ENCODE measurements at places on chromosomes 7 and 10.
A peak's percentile ranks its signal among the peaks of the same experiment; 100 is the strongest.

DNA sequence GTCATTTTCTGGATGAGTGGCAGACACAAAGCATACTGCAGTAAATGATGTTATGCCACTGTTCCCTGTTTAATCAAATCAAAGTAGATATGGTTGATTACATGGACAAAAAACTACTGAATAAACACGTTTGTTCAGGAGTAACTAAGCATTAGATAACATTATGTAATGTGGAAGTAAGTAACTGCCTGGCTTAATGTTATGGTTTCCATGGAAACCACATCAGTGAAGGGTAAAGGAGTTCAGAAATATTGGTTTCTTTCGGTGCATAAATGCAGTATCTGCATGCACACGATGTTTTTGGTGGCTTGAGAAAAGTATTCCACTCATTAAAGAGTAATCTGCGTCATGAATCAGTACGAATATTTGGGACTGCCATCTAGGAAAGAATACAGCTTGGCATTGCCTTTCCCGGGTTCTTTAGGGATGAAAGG, 131.3 kb upstream of the PRKCQ start:
- no peak for DNase-seq

DNA sequence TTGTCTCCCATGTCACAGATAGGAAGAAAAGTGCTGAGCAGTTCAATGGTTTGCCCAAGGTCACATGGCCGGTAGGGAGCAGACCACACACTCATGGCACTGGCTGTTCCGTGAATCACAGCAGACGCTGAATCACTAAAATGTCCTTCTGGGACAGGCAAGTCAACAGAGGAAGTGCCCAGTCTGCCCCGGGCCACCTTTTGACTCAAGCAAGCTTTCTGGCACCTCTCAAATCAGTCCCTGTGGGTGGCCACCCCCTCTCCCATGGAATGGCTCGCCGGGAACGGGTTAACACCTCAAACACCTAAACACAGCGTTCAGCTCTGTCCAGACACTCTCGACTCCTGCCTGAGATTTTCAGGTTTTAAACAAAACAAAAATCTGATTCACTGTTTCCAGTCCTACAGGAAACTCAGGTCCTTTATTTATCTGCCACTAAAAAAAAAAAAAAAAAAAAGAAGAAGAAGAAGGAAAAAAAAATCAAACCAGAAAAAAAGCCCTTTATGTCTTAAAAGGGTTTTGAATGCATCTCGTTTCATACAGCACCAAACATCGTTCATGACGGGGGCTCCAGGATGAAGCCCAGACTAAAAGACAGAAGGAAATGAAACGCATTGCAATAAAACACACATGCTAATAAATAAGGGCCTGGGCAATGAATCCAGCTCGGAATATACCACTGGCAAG, 15.5 kb downstream of the CARD11 start:
- DNase-seq: peak; percentile 34

DNA sequence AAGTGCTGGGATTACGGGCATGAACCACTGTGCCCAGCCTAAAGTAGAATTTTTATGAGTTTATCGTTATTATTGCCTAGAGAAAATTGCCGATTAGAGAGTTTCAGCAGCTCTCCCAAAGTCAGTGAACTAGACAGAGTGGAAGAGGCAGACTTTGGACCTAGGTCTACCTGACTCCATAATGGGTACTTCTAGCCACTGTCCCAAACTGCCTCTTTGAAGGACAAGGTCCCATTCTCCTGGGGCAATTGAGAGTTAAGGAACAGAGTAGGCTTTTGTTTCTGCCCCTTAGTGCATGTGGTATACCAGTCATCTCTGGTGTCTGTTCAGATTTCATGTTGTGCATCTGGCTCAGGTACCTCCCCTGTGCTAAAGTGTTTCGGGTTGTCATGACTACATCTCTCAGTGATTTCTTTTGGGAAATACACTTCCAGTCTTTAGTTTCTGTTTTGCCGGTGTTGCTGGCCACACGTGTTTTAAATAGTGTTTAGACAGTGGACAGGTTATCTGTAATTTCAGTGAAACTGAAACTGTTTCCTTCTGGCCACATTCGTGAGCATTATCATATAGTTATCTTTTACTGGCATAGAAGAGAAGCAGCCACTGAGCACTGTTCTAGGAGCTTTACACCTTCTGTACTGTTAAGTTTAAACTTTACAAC, 4.7 kb downstream of the TMEM236 start:
- DNase-seq: no peak

- no peak for DNase-seq
These were observed 21.1 kb upstream of the VDAC2 start for GRCh38 chr10:75189266-75190096.

- DNase-seq: no peak
These were observed 623.6 kb upstream of the FZD8 start for GRCh38 chr10:36265741-36266140.

- DNase-seq: no peak
These were observed 69.9 kb downstream of the TMEM106B start for GRCh38 chr7:12281038-12281437.

DNA sequence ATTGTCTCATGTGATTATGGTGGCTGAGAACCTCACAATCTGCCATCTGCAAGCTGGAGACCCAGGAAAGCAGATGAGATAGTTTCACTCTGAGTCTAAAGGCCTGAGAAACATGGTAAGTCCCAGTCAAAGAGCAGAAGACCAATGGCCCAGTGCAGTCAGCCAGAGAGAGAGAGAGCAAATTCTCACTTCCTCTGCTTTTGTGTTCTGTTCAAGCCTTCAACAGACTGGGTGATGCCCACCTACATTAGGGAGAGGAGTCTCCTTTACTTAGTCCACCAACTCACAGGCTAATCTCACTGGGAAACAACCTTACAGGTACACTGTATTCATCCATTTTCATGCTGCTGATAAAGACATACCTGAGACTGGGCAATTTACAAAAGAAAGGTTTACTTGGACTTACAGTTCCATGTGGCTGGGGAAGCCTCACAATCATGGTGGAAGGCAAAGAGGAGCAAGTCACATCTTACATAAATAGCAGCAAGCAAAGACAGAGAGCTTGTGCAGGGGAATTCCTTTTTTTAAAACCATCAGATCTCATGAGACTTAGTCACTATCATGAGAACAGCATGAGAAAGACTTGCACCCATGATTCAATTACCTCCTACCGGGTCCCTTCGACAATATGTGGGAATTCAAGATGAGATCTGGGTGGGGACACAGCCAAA, 4.7 kb upstream of the FRMPD2 start:
- DNase-seq: no peak
